Heart right ventricle (tissue), 16 donors: ENCODE measurements at places on chromosomes 16 and 17.

DNA sequence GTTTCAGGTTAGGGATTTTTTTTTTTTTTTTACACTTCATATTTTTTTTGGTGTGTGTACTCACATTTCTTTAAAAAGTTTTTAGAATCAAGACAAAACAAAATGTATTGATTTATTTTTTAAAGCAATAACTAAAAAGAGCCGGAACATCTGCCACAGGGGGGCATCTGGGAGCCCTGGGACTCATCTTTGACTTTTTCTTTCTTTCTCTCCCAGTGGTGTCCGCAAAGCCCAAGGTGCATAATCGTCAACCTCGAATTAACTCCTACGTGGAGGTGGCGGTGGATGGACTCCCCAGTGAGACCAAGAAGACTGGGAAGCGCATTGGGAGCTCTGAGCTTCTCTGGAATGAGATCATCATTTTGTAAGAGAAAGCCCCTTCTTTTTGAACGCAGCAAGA is 36.3 kb downstream of the WWP2 start:
- no peak overlapping the region for H3K4me3 ChIP-seq
- H3K27me3 ChIP-seq, result no peaks in the 10 kb centered on the region

- peak overlapping the region; percentile 11 for H3K4me3 ChIP-seq
- no peak overlapping the region for H3K27ac ChIP-seq
- H3K27me3 ChIP-seq, result no peaks in the 10 kb centered on the region
- H3K4me1 ChIP-seq, result peaks cover 68% of the 10 kb centered on the region
- H3K36me3 ChIP-seq, result peaks cover 92% of the 10 kb centered on the region
- DNase-seq, result no peak
Observed at GRCh38 chr17:32355649-32356377, 5.9 kb downstream of the ZNF207 start.

DNA sequence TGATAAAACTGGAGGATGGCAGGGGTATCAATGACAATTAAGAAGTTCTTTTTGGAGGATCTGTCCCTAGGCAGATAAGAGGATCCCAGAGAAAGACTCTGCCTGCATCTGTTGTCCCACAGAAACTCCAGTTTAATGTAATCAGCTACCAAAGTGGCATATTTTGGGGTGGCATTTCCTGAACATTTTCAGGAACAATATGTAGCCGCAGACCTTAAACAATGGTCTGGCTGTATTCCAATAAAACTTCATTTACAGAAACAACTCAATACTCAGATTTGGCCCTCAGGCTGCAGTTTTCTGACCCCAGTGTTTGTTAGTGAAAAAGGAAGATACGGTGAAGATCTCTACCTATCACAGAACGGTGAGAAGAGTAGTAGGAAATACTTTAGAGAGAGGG is 46.1 kb downstream of the KCNJ16 start:
- H3K36me3 ChIP-seq, result no peaks in the 10 kb centered on the region
- H3K4me3 ChIP-seq, result no peak overlapping the region
- peak overlapping the region; percentile 59 for H3K27ac ChIP-seq
- H3K27me3 ChIP-seq, result no peaks in the 10 kb centered on the region
- DNase-seq, result no peak
- peaks cover 13% of the 10 kb centered on the region for H3K4me1 ChIP-seq

DNA sequence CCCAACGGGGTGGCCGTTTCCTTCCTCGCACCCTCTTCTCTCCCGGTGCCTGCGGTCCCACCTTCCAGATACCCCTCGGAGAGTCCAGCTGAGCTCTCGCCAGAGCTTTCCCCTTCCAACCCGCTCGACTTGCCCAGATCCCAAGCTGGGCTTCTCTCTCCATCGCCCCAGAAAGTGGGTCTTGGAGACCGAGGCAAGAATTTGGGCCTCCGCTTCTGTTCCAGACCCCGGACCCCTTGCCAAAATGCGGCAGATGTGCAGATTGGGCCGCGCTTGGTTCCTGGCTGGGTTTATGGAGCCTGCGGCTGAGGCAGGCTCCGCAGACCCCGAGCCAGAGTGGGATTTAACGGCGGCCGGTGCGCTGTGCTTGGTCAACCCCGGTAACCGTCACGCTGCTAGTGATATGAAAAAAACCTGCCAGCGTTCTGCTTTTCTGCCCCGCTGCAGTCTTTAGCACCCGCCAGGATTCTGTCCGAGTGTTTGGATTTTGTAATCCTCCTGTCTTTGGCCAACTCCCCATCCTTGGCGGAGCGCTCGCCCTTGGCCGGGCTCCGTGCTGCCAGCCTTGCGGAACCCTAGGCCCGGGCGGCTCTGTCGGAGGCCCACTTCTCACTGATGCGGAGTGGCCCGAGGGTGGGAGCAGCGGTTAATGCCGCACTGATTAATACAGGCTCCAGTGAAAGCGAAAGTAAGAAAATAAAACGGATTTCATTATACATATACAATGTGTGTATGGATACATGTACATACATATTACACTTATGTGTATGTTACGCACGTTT is 754 bp upstream of the SLFN11 start:
- DNase-seq, result peak; percentile 69
- peak overlapping the region; percentile 63 for H3K4me3 ChIP-seq
- H3K36me3 ChIP-seq, result peaks cover 4% of the 10 kb centered on the region
- H3K27ac ChIP-seq, result peak overlapping the region; percentile 97

GRCh38 chr17:43051969-43052368 is 26.9 kb downstream of the RND2 start:
- H3K4me1 ChIP-seq, result no peaks in the 10 kb centered on the region
- H3K27ac ChIP-seq, result no peak overlapping the region
- H3K27me3 ChIP-seq, result no peaks in the 10 kb centered on the region
- no peak for DNase-seq

DNA sequence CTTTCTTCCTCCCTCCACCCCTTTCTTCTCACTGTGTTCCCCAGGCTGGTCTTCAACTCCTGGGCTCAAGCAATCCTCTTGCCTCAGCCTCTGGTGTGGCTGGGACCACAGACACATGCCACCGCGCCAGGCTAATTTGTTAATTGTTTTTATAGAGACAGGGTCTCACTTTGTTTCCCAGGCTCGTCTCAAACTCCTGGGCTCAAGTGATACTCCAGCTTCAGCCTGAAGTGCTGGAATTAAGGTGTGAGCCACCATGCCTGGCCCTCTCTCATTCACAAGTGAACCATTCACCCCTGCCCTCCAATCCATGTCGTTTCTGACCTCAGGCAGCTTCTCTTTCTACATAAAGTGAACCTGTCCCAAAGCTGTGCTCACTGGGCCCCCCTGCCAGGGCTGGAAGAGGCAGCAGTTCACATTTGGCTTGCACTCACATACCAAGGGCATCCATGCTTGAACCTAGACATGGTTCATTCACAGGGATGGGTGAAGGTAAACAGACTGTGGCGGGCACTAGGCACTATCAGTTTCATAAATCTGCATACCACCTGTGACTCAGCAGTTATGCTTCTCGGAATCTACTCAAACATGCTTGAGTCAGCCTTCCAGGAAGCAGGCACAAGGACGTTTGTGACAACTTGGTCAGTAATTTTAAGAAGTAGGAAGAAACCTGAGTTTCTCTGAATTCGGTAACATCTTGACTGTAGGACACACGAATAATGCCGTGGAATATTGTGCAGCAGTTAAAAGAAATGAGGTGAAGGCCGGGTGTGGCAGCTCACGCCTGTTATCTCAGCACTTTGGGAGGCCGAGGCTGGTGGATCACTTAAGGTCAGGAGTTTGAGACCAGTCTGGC is 6.0 kb upstream of the RNF213 start:
- no peak overlapping the region for H3K4me3 ChIP-seq
- peaks cover under 1% of the 10 kb centered on the region for H3K36me3 ChIP-seq
- no peak for DNase-seq

DNA sequence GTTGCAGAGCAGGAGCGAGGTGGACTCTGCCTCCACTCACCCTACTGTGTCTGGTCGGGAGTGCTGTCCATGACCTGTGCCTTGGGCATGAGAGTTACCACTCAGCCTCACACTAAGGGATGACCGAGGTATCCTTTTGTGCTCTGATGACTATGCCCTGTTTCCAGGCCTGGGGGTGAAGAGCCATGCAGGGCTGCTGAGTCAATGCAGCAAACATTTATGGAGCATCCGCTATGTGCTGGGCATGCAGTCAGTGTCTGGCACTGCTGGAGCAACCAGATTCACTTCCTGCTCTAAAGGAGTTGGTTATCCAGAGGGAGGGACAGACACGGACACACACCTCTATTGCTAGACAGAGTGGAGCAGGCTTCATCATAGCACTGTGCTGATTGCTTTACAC is 7.6 kb upstream of the HNF1B start:
- no peak for DNase-seq
- no peaks in the 10 kb centered on the region for H3K27me3 ChIP-seq
- H3K27ac ChIP-seq, result no peak overlapping the region
- H3K4me3 ChIP-seq, result no peak overlapping the region

DNA sequence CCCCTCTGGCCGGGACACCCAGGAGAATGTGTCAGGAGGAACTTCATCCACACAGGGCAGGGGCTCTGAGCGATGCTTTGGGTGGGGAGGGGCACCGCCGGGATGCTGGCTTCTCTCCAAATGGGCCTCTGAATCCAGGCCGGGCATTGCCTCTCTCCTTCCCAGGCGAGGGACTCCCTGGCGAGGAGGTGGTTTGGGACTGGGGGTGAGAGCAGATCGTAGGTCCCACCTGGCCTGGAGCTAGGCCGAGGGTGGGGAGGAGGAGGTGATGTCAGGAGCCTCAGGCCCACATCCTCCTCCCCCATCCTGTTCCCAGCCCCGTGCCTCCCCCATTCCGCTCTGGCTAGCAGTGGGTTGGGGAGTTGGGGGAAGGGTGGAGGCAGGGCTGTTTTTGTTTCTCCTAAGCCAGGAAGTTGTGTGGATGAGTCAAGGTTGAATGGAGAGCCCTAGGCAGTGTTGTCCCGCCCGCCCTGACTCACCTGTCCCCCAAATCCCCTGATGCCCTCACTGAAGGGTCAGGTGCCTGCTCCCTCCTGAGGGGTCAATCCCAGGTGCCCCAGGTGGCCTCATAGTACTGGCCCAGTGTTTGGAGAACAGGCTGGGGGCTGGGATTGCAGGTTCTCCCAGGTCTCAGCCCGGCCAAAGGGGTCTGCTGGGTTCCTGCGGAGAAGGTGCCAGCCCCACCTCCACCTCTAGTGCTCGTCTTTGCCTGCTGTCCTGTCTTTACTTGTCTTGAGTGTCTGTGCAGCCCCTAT is 2.8 kb downstream of the GRB7 start:
- H3K36me3 ChIP-seq, result no peaks in the 10 kb centered on the region
- H3K4me1 ChIP-seq, result peaks cover 35% of the 10 kb centered on the region
- H3K27me3 ChIP-seq, result peaks cover 76% of the 10 kb centered on the region
- H3K27ac ChIP-seq, result no peak overlapping the region

- no peaks in the 10 kb centered on the region for H3K4me1 ChIP-seq
- no peaks in the 10 kb centered on the region for H3K27me3 ChIP-seq
- H3K36me3 ChIP-seq, result no peaks in the 10 kb centered on the region
- no peak overlapping the region for H3K27ac ChIP-seq
- no peak for DNase-seq
Observed at GRCh38 chr17:52030052-52030451, 128.5 kb downstream of the CA10 start.

- H3K27me3 ChIP-seq, result no peaks in the 10 kb centered on the region
- peaks cover 30% of the 10 kb centered on the region for H3K4me1 ChIP-seq
- no peak for DNase-seq
- no peaks in the 10 kb centered on the region for H3K36me3 ChIP-seq
- H3K4me3 ChIP-seq, result no peak overlapping the region
- H3K27ac ChIP-seq, result peak overlapping the region; percentile 73
Observed at GRCh38 chr17:57355090-57355859, 99.0 kb downstream of the MSI2 start.

GRCh38 chr17:82703935-82704865 is 5.7 kb upstream of the RAB40B start:
- peaks cover 2% of the 10 kb centered on the region for H3K4me1 ChIP-seq
- H3K27me3 ChIP-seq, result no peaks in the 10 kb centered on the region
- H3K27ac ChIP-seq, result no peak overlapping the region
- DNase-seq, result no peak
- no peak overlapping the region for H3K4me3 ChIP-seq
- H3K36me3 ChIP-seq, result no peaks in the 10 kb centered on the region

DNA sequence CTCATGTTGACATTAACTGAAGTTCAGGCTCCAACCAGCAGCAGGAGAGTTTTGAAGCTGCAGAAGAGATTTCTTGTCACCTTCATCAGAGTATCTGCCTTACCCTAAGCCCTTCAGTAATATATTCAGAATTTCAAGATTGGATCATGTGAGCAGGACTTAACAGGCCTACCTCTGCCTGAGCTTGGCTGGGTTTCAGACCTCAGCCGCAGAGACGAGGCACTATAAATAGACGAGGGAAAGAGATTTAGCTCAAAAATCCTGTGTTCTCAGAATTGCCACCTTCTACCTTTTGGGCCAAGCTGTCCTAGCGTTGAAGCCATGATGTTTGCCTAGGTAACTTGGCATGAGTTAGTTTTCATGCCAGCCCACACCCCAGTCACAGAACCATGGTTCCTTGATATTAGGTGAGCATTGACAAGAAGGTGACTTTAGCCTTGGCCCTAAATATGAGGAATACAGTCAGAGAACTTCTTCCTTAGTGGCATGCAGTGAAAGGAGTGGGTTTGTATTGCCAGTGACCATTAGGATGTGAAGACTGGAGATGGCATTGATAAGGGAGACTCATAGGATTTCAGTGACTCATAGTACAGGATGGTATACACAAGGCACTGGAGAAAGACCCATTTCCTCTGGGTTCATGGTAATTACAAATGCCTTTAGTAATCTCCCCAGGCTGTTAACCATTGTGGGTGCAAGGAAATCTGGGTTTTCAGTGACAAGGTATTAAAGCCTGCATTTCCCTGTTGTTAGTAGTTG is 224.3 kb downstream of the MSI2 start:
- H3K4me3 ChIP-seq, result no peak overlapping the region
- no peak overlapping the region for H3K27ac ChIP-seq
- no peak for DNase-seq
- no peaks in the 10 kb centered on the region for H3K27me3 ChIP-seq
- no peaks in the 10 kb centered on the region for H3K36me3 ChIP-seq
- peaks cover 15% of the 10 kb centered on the region for H3K4me1 ChIP-seq

GRCh38 chr16:50889746-50890145 is 147.9 kb downstream of the CYLD start:
- H3K4me1 ChIP-seq, result no peaks in the 10 kb centered on the region
- DNase-seq, result no peak
- no peaks in the 10 kb centered on the region for H3K27me3 ChIP-seq
- H3K4me3 ChIP-seq, result no peak overlapping the region
- no peak overlapping the region for H3K27ac ChIP-seq

DNA sequence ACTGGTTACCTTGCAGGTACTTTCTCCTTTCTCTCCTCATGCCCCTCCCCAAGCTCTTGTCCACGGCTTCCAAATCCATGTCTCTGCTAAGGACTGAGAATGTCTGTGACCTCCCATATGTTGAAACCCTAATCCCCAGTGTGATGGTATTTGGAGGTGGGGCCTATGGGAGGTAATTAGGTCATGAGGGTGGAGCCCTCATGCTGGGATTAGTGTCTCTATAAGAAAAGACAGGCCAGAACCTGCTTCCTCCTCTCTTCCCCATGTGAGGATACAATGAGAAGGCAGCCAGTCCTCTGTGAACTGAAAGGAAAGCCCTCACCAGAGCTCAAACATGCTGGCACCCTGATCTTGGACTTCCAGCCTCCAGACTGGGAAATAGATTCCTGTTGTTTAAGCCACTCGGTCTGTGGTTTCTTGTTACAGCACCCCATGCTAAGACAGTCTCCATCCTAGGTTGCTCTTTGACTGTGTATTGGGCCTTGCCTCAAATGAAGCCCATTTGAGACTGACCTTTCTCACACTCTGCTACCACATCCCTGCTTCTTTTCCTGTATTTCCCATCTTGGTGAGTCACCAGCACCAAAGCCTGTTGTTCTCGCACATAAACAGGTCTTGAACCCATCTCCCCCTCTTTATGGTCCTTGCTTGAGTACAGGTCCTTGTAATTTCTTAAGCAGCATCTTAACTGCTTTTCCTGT is 135.0 kb downstream of the CDK5R1 start:
- no peaks in the 10 kb centered on the region for H3K4me1 ChIP-seq
- DNase-seq, result no peak
- no peaks in the 10 kb centered on the region for H3K27me3 ChIP-seq
- H3K27ac ChIP-seq, result no peak overlapping the region
- H3K36me3 ChIP-seq, result no peaks in the 10 kb centered on the region
- no peak overlapping the region for H3K4me3 ChIP-seq
